ENCODE measurements at places on chromosomes 5 and 9.

DNA sequence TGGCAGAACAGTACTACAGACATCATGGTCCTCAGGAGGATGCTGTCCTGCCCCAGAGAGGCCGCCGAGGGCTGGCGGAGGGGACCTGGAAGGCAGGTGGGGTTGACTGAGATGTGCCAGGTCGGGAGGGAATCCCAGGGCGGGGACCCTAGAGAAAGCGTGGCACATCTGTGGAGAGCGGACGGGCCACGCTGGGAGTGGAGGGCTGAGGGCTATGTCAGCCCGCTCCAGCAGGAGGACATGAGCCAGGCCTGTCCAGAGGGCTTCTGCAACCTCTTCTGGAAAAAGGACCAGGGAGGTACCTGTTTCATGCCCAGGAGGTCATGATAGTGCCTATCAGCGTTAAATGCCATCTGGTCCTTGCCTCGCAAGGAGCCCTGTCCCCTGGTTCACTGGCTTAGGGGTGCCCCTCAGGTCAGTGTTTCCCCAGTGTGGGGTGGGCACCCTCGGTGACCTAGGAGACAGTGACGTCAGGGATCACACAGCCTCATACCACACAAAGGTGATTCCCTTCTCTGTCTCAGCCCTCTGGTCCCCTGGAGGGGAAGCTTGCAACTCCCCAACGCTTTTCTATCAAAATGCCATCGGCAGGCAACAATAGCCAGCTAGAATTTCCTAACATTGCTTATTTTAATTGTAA lies 103.6 kb upstream of the IER5L start:
- no peak for DNase-seq

DNA sequence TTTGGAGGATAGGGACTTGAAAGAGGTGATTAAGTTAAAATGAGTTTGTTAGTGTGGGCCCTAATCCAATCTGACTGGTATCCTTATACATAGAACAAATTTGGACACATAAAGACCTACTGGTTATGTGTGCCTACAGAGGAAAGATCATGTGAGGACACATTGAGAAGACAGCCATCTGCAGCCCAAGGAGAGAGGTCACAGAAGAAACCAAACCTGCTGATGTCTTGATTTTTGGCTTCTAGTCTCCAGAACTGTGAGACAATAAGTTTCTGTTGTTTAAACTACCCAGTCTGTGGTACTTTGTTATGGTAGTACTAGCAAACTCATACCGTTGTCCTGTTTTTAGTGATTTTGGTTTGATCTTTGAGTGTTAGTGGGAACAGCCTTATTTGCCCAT lies 18.3 kb downstream of the RNF180 start:
- DNase-seq, result no peak

DNA sequence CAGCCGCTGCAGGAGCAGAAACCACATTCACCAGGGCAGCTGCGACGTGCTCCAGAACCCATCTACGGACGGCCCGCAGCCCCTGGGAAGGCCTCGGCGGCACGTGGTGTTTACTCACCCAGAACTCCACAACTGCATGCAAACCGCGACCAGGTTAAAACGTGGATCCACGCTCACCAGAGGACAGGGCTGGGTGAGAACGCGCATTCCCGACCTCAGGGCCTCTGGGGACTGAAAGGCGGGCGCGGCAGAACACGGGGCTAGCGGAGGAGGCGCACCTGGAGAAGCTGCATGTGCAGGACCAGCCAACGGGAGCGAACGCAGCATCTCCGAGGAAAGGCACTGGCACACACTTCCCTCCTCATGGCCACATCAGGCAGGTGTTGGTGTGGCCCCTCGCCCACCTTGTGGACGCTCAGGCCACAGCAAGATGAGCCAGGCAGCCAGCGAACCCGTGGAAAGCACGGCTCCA lies 24.0 kb upstream of the CAMSAP1 start:
- no peak for DNase-seq

- DNase-seq, result no peak
Measured at GRCh38 chr5:2036885-2037284, 154.2 kb upstream of the IRX4 start.

- DNase-seq, result peak; percentile 67
Measured at GRCh38 chr9:32431940-32432555, 47.6 kb downstream of the ACO1 start.

All from EH (cell line).